ENCODE measurements at places on chromosomes 3 and 15.
A peak's percentile ranks its signal among the peaks of the same experiment; 100 is the strongest.

DNA sequence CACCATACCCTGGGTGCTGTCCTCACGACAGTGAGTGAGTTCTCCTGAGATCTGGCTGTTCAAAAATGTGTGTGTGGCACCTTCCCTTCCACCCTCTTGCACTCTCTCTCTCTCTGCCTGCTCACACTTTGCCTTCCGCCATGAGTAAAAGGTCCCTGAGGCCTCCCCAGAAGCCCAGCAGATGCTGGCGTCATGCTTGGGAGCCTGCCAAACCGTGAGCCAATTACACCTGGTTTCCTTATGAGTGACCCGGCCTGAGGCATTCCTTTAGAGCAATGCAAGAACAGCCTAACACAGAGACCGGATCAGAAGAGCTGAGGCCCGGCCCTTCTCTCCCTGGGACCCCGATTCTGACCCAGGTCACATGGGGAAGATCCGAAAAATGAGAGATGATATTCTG is 15.4 kb downstream of the TMEM44 start:
- DNase-seq = no peak

GRCh38 chr3:161557445-161558150 is 61.0 kb downstream of the OTOL1 start:
- no peak for DNase-seq

DNA sequence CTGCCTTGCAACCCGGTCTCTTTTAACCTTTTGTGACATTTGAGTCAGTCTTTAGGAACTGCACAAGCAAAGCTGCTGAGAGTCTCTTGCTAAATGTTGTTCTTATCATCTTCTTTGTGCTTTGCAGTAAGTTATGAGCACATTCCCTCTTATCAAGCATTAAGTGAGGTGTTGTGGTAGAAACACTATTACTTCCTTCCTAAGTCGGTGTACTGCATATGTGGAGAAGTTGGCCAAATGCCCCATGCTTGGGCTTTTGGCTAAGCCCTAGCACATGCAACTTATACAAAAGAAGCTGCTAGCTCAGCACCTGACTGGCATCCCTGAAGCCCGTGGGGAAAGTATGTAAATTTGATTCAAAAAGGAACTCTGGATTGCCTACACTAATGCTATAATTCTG is 136.5 kb upstream of the RBMS3 start:
- DNase-seq = no peak

DNA sequence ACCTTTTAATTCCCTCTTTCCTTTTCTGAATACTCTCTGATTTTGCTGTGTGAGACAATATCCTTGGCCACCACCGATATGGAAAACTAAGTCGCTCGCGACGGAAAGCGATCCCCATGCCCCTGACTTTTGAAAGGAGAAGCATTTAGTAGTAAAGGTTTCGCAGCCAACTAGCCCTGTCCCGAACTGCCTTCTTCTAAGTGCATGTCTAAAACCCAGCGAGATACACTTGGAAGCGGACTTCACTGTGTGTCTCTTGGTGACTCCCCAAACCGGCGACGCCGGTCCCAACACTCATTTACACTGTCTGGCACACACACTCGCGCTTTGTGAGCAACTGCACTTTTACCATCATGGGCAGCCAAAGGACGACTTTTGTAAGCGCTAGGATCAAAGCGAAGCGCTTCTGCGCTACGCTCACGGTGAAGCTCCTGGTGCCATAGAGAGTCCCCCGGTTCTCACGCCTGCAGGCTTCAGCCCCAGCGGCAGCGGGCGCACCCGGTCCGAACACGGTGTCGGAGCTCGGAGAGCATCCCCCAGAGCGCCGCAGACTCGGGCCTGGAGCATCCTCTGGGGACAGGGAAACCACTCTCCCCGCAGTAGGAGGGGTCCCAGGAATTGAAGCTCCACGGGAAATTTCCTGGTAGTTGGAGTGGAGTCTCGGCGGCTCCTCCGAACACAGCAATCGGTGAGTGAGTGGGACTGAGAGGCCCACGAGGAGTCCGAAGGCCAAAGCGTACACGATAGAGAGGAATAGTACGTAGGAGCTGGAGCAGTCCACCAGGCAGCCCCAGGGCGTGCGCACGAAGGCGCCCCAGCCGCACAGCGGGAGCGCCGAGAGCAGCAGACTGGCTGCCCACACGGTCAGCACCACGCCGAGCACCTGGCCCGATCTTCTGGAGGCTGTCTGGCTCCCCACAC is 1.4 kb downstream of the GPR149 start:
- no peak for DNase-seq

- DNase-seq = peak; percentile 8
Measured at GRCh38 chr3:24363242-24363641, 131.4 kb downstream of the THRB start.

GRCh38 chr3:45994419-45995235 is 997 bp downstream of the FYCO1 start:
- no peak for DNase-seq

DNA sequence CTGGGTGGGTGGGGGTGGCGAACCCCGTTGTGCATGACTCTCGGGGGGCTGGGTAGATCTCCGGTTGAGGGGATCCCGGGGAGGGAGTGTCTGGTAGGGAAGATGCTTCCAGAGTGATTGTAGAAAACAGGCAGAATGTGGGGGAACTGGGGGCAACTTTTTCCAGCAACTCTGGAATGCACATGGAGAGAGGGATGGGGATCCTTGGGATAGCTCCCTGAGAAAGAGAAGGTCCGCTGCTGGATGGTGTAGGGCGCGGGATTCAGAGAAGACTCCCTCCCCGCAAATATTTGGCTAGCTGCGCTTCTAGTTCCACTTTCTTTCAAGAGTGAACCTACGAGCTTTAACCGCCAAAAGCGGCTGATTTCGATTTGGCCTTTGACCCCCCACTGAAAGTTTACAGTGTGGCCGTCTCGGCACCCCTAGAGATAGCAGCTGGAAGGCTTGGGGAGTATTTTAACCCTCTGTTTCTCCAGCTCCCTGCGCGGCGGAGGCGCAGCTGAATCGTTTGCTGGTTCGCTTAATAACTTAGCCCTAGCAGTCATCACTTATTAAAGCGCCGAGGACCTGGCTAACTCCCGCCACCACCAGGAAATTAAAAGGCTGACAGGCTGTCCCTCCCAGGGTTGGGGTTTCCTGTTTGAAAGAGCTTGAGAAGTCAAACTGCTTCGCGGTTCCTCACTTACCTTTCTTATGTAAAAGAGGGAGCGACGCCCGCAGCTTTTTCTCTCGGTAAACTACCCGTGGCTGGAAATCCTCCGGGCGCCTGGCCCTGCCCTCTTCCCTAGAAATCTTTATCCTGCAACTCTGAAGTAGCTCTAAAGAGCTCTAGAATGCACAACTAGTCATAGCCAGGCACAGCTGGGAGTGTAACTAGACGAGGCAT is 1.2 kb downstream of the PHLDB2 start:
- DNase-seq = peak; percentile 26

DNA sequence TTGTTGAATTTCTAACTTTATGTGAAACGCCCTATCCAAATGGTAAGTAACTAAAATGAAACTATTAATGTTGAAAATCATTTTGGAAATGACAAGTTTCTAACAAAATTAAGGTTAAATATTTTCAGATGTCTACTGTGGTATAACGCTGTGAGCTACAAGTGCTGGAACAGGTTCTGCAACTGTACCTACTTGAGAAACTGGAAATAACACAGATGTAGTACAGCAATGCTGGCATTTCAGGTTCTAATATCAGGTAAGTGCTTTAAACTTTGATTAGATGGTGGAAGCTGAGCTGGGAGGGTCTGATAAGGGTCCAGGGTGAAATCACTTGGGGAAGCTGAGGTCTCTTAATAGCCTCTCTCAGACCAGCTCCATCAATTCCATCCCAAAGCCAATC is 315.1 kb downstream of the STXBP5L start:
- DNase-seq = no peak

GRCh38 chr3:4979428-4980228 is at the start of gene BHLHE40:
BHLHE40 (plus strand) TSS chr3:4979437; CDS start chr3:4979719, 282 bp downstream.
- no peak for DNase-seq

- no peak for DNase-seq
Measured at GRCh38 chr15:101384276-101384675, 89.2 kb upstream of the SNRPA1 start.

GRCh38 chr15:81297147-81297572 is 26.8 kb downstream of the STARD5 start:
- DNase-seq = no peak

DNA sequence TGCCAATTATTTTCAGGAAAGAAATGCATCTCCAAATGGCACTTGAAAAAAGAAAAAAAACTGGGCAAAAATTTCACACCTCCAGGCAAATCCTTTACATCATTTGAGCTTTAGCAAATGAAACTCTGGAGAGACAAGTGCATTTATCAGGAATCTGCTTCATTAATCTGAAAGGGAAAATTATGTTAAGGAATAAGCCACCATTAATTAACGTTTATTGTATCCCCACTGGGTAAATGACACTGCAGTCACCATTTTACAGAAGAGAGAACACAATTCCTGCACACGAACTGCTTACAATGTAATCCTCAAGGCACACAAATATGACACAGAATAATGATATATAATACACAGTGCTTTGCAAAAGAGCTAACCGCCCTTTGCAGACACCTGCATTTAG is 217.3 kb downstream of the OSBPL10 start:
- no peak for DNase-seq

GRCh38 chr15:77504306-77504705 is 83.6 kb downstream of the HMG20A start:
- no peak for DNase-seq

DNA sequence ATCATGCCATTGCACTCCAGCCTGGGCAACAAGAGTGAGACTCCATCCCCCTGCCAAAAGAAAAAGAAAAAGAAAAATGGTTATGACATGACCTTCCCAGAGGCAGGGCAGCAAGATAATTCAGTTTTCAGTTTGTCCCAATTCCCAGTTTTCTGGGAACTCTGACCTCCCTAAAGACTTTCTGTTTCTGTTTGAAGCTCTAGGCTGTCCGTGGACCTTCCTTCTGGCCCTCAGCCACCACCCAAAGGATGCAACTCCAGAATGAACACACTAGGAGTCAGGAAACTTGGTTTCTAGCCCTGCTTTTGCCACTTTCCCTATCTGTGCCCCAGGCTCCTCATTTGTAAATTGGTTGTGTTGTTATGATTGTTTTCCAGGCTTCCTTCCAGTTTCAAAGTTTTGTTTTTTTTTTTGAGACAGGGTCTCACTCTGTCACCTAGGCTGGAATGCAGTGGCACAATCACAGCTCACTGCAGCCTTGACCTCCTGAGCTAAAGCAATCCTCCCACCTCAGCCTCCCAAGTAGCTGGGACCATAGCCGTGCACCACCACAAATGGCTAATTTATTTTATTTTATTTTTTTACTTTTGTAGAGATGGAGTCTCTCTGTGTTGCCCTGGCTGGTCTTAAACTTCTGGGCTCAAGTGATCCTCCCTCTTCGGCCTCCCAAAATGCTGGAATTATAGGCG is 68.6 kb downstream of the CDC25A start:
- no peak for DNase-seq

- DNase-seq = no peak
Measured at GRCh38 chr3:2940062-2940461, 170.1 kb downstream of the IL5RA start.

DNA sequence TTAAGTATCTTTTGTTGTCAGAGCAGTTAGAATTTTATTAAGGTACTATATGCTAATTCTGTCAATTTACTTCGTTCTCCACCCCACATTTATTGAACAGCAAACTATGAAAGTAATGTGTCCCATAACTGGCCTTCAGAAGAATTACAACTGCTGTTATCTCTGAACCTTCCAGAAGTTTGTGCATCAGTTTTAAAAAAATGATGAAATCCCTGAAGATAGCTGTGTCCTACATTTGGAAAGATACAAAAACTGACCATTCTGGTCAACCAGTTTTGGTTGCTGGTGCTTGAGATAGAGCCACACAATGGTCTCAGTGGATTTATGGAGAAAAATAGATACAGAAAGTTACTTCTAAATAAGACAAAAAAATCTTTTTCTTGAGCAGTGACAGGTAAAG is 5.9 kb downstream of the UBE2Q2 start:
- DNase-seq = no peak

- no peak for DNase-seq
Measured at GRCh38 chr15:62854420-62855084, 188.0 kb upstream of the TPM1 start.

- peak; percentile 26 for DNase-seq
Measured at GRCh38 chr15:23038726-23039142, 635 bp downstream of the TUBGCP5 start.

GRCh38 chr15:83198476-83198875 is 9.1 kb downstream of the HDGFL3 start:
- DNase-seq = no peak

DNA sequence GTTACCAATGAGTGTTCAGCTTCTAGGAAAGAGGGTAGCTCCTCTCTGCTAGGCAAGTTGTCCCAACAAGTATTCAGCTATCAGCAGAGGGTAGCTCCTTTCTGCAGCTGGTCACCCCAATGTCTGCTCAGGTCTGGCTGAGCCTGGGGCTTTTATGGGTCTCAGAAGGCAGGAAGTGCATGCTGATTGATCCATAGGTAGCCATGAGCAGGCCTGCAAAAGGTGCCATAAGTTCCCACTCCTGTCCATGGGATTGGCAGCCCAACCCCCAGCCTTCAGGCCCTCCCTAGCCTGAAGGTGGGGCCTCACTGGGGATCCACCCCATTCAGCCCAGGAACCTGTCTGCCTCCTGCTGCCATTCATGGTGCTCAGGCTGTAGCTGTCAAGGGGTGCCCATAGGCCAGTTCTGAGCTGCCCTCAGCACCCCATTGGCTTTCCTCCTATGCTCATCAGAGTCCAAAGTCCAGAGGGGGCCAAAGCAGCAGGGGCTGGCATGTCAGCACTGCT is 34.6 kb upstream of the DNAJC13 start:
- no peak for DNase-seq

DNA sequence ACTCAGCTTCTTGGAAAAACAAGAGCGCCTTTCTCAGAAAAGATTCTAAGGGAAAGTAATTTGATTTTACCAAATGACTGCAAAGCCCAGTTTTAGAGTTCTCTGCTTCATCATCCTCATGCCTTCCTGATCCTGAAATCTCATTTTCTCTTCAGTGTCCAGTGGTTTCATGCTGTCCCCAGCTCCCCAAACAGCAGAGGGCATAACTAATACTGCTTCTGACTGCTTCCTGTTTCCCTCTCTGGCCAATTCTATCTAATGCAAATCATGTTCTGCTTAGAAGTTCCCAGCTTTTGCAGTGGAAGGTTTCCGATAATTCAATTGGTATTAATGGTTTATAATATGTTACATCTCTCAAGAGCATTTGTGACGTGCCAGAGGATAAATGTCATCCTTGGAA is 161.1 kb downstream of the CLSTN2 start:
- DNase-seq = no peak

DNA sequence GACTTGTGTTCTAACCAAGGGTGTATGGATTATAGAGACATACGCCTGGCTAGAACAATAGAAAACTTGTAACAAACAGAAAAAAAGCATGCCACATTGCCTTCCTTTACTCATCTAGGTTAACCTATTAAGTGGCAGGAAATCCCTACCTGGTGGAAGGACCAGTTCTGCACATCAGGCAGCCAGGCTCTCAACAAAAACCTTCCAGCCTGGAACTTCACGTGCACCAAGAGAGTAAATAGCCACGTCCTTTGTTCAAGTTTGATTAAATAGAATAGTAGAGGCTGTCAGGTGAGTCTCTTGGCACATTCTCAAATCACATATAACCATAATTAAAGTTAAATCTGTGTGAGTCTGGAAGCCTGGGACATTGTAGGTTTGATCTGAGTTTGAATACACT is 85.0 kb upstream of the DPH6 start:
- no peak for DNase-seq

Measured in inflammatory macrophage treated with lipopolysaccharide for 4 hours (primary cell).